ENCODE measurements at places on chromosomes 6 and 20.

- no peak for DNase-seq
Observed at GRCh38 chr6:74879234-74879633, 326.6 kb downstream of the COL12A1 start.

DNA sequence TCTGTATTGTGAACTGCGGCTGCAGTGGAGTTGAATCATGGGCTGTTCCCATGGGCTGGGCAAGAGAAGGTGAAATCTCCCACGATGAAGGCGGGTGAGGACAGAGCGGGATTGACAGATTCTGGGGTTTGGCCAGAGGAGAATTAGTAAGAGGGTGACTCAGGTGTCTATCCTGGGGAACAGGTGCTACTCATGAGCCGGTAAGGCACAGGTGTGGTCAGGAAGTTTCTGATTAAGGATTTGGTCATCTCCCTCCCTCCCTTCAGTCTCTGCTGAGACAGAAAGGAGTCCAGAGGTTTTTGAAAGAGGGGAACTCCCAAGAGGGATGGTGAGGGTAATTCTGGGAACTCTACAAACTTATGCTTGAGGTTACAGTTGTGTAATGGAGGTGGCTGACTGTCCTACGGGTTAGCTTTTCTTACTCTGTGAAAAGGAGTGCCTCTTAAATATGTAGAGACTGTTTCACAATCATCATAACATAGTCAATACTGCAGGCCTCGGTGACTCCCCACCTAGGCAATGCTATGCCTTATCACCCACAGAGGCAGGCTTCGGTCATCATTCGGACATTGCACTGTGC, 31.5 kb downstream of the SERPINB1 start:
- DNase-seq, result peak; percentile 66

GRCh38 chr6:169171951-169172350, 81.7 kb downstream of the THBS2 start:
- no peak for DNase-seq

DNA sequence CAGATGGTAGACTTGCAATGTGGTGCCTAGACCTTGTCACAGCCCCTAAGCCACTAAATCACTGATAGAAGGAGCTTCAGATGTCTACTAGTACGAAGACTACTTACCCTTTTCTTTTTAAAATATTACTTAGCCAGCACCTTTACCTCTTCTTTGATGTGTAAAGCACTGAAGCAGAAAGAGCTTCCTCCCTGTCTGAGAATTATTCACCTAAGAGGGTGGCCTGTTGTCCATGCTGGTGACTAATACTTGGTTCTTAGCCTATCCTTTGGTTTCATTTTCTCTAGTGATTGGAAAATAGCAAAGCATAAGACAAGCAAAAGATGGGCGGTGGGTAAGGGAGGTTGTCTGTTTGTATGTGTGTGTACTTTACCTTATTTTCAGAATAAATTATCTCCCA, 794.6 kb downstream of the TFAP2A start:
- DNase-seq, result no peak

GRCh38 chr20:52313341-52313963, 121.9 kb upstream of the ZFP64 start:
- no peak for DNase-seq

DNA sequence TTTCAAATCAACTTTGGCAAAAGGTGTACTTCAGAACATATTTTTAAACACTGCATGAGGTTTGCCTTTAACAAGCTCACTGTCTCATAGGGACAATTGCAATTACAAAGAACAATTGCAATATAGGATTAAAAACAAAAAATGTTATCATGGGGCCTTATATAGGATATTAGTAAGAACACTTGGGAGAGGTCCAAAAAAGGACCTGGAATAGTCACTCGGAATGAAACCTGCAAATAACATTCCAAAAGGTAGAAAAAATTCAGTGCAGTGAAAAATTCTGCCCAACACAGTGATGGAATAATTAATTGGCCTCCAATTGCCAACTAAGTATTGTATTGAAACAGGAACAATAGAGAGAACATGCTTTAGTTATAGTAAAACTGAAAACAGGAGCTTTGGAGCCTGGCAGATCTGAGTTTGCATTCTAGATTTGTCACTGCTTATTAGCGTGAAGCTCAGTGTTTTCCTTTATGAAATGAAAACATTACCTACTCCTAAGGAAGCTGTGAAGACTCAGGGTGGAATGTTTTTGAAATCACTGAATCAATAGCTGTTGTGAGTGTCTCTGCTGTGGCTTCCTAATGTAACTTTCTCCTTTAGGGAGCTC, 172.6 kb upstream of the BMP5 start:
- no peak for DNase-seq

DNA sequence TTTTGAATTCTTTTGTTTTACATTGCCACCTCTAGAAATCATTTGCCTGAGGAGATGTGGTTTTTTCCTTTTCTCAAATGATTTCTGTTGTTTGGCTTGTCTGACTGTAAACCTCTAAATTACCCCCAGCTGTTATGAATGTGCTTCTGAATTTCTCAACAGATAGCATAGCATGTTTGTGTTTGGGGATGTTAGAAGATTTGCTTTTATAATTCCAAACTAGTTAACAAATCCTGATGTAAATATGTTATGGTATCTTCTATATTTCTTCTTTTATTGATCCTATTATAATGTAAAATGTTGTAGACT, 31.6 kb upstream of the EZR start:
- DNase-seq, result no peak

DNA sequence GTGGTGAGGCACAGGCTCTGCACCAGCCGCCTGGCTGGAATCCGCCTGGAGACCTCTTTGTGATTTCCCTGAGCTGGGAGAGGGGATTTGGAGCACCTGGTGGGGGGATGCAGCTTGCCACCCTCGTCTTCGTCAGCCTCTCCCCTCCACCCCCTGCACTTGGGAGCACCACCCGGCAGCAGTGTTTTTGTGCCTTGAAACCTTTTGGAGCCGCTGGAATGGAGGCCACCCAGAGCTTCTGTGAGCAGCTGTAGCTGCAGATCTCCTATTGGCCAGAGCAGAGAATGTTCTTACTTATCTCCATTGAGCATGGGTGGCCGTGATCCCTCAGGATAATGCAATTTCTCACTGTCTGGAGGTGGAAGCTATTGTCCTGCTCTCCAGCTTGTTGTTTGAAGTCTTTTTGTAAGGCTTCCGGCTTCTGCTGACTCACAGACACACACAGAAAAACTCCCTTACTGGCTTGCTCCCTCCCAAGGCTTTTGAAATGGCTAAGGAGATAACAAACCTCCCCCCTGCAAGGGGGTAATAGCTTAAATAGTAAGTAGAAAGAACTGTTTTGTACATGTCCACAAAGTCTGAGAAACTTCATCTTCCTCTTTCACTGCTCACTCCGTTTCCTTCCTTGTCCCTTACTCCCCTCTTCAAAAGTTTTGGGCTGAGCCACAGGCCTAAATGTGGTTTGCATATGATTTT, 271.2 kb downstream of the PRL start:
- DNase-seq, result no peak

- DNase-seq, result no peak
Observed at GRCh38 chr6:33985313-33985751, 160.6 kb downstream of the GRM4 start.
